ENCODE measurements at places on chromosomes 11 and 22.

- DNase-seq, result no peak
Measured at GRCh38 chr11:15266999-15267398, 152.3 kb downstream of the INSC start.

- DNase-seq, result no peak
Measured at GRCh38 chr11:65852508-65853245, 5.3 kb downstream of the CFL1 start.

DNA sequence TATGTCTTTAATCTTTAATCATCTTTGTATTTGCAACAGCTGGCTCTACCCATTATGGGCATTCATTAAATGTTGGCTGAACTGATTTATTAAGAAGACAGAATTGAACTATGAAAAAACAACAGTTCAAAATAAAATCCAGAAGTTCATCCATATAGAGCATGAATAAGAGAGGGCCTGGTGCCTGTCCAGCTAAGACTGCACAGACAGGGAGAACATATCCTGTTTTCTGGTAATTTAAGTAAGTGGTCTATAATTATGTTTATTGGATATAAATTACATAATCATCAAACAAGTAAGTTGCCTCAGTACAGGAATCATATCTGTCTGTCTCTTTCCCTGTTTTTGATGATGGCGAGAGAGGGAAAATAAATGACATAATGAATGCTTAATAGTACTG, 137.2 kb downstream of the RBFOX2 start:
- no peak for DNase-seq

DNA sequence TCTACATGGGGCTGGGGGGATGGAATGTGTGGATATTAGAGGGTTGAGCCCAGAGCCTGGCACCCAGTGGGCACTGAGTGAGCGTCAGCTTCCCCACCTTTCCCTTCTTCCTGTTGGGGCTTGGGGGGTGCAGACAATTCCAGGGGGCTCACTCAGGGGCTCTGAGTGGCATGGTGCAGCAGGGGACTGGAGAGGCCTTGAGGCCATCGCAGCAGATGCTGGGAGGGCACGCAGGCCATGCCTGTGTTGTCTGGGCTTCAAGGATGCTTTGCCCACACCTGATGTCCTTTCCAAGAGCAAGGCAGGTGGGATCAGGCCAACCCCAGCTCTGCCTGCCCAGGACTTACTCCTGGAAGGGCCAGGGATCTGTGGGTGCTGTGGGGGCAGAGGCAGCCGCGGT, 11.2 kb upstream of the TTLL12 start:
- no peak for DNase-seq

DNA sequence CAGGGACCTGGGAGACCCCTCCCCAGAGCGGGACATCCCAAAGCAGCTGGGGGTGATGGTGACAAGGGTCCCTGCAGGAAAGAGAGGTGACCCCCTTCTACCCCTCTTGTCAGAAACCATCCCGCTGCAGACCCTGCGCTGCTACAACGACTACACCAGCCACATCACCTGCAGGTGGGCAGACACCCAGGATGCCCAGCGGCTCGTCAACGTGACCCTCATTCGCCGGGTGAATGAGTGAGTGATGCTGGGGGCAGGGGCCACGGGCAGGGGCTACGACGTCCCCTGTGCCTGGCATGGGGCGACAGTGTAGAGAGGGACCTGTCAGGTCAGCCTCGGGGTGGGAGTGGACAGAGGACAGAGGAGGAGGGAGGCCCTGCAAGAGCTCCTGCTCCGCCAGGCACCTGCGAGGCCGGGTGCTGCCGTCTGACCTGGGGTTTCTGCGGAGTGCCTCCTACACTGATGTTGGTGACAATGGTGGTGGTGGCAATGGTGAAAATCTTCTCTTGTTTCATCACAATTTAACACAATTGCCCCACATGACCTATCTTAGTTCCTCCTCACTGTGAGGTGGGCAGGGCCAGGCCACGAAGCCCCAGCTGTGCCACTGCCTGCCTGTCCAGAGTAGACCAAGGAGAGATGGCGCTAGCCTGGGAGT, 9.8 kb downstream of the CSF2RB start:
- DNase-seq, result no peak

DNA sequence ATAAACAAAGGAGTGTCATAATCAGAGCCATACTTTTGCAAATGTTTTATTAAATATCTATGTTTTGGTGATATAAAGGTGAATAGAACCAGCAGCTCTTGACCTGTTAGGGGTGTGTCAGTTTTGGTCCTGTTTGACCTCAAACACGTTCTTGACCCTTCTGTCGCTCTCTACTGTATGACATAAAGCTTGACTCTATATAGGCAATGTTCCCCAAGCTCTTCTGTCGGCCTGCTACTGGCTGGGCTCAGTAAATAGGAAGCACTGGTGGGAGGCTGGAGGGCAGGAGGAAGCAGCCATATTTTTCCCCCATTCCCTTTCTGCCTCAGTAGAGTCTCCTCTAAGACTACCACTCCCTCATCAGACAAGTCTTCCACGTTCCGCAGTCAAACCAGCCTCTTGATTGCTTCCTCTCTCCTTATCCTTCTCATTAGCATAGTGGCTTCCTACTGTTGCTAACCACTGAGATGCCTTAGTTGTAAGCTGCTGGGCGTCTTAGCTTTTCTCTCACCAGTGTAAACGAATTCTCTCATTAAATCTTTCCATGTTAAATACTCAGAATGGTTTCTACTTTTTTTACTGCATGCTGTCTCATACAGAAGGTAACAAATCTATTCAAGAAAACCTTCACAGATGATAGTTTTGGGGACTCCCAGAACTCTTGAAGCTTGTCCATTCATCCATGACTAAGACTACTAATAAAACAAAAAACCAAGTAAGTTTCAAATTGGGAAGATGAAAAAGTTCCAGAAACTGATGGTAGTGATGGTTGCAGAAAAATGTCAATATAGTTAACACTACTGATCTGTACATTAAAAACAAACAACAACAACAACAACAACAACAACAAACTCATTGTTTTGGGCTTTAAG, 3.3 kb downstream of the NPAT start:
- no peak for DNase-seq

DNA sequence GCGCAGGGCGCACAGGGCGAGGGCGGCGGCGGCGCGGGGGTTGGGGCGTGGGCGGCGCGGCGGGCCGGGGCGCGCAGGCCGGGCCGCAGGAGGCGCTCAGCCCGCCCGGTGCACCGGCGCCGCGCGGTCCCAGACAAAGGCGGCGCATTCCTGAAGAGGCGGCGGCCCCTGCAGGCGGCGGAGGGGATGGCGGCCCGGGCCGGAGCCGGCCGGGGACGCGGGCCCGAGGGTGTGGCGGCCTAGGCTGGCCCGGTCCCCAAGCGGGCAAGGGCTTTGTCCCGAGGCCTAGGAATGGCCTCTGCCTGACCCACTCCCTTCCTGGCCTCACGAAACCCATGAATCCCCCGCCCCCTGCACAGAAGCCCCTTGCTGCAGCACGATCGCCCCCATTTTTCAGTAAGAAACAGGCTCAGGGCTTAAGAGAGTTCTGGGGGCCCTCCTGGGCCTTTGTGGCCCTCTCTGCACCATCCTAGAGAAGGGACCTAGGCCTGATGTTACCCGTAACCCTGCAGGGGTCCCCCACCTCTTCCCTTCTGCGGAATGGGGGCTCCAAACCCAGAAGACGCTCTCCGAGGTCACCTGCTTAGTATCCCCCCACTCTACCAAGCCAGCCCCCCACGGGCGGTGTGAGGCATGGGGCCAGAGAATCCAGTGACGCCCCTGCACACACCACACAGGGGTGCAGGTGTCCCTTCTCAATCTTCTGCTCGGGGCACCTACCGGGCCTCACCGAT, at the start of gene RTN4R:
Gene RTN4R, minus strand, starts transcription at position 40 of the 734 bp plus-strand sequence. CDS start 226 bp downstream, outside the sequence.
- DNase-seq, result peak; percentile 45

Data from effector CD8-positive, alpha-beta T cell (primary cell).